ENCODE measurements at places on chromosomes 7 and 10.

DNA sequence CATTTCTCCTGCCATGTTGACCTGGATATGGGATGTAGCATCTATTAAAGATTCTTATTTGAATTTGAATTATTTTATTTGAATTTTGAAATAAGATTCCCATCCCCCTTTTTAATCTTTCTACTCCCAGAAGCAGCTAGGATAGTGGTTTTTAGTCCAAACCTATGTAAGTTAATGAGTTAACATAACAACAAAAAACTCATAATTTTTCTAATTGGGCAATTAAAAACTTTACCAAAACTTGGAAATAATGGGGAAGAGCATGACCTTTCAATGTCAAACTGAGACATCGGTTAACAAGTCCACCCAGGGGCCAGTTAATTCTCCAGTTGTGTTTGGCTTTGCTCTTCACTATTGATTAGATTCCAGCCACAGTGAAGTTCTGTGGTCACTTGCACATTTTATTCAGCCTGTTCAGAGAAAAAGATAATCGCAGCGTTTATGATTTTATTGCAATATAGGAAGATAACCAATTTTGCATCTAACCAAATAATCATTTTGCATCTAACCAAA lies 1.2 kb upstream of the FAM13C start:
- DNase-seq: no peak

- no peak for DNase-seq
Observed at GRCh38 chr10:114663626-114664025, 5.6 kb upstream of the ABLIM1 start.

DNA sequence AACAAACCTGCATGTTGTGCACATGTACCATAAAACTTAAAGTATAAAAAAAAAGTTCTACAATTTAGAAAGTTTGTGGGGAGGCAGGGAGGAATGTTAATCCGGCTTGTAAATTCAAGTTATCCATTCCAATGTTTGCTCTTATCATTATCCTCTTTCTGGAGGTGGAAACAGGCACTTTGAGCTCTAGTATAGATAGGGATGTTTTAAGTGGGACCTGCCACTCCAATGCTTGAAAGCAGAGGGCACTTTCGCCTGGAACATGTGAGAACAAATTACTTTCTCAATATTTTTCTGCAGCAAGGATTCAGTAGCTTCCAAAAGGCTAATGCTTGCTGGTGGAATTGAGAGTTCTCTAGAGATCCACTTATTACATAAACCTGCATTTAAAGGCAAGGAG lies 45.6 kb downstream of the FEZF1 start:
- DNase-seq: no peak

GRCh38 chr10:128419466-128420019 lies 293.3 kb upstream of the MKI67 start:
- DNase-seq: no peak

DNA sequence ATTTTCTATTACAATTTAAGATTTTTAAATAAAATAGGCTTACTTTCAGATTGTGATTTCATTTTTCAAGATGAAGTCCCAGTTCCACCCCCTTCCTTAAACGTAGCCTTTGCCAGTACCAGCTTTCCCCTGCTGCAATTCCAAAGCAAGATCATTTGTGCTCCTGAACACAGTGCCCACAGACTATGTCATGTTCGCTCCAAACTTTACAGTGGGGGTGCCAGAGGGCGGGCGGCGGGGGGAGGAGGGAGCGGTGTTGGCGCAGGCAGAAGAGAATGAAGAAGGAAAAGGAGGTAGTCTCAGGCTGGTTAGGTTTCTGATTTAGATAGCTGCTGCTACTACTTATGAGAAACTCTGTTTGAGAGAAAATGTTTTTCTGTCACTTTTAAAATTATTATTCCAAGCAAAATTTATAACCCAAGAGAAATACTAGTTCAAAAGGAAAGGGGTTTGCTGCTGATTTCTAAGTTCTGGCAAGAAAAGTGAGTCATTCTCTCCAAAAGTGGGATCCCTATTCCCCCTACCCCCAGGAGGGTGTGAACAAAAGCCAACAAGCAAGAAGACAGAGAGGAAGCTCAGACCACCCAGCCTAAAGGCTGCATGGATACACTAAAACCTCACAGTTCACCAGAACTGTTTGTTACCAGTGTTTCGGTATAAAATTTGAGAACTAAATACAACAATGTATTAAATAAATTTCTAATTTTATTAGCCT lies 109.6 kb downstream of the SRPK2 start:
- DNase-seq: no peak

DNA sequence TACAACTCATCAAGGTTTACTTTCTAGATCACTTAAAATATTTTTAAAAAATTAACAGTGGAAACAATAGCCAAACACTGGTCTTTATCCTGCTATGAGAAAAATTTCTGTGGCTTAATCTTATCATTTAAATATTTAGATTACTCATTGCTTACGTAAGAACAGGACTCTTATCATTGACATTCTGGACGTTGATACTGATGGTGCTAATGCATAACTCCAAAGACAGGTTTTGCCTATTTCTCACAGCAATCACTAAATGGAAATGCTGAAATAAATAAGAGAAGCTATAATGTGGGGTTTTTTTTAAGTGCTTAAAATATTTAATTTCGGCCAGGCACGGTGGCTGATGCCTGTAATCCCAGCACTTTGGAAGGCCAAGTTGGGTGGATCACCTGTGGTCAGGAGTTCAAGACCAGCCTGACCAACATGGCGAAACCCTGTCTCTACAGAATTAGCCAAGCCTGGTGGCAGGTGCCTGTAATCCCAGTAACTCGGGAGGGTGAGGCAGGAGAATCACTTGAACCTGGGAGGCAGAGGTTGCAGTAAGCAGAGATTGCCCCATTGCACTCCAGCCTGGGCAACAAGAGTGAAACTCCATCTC lies 195.0 kb downstream of the HGF start:
- DNase-seq: no peak

GRCh38 chr7:144378651-144379050 lies 23.4 kb downstream of the ARHGEF5 start:
- no peak for DNase-seq

DNA sequence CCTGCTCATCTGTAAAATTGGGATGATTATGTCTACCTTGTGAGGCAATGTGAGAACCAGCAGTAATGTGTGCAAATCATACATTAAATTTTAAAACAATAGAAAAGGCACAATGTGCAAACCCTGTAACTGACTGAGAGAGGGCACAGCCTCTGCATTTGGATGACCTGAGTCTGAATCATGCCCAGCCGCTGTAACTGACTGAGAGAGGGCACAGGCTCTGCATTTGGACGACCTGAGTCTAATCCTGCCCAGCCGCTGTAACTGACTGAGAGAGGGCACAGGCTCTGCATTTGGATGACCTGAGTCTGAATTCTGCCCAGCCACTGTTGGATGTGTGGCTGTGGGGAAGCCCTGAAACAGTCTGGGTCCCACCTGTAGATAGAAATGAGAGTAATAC lies 351.5 kb upstream of the SHH start:
- DNase-seq: no peak

DNA sequence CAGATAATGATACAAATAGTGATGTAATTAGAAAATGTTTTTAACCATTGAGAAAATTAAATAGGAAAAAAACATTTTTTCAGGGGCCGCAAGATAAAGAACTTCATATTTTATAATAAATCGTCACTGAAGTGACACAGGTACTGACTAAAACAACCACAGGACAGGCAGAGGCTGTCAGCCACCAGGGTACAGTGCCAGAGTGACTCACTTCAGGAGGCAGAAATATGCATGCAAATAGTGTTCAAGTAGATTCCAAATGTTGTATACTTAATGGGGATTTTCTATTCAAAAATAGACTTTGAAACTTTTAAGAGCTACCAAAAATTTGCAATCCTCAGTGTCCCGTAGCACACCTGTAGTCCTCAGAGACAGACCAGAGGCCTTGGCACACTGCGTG lies 68.6 kb downstream of the FRMPD2 start:
- no peak for DNase-seq

- DNase-seq: no peak
Observed at GRCh38 chr10:102994531-102995295, 76.6 kb downstream of the CNNM2 start.

DNA sequence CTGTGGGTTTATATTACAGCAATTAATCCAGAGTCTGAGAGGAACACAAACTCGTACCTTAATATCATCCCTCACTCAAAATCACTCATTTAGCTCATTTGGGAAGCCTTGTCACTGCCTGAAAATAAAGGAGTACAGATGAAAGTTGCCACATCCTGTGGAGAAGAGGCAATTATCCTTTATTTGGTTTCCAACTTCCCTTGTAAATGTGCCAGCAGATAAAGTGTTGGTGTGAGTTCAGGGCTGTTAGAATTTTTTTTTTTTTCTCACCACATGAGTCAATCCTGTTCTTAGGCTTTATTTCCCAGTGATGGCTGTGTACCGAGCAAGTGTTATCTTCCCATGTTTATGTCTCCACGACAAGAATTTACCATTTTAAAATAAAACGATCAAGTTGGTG lies 99.0 kb upstream of the SMIM30 start:
- no peak for DNase-seq

GRCh38 chr10:123669886-123670285 lies 3.7 kb downstream of the GPR26 start:
- no peak for DNase-seq

DNA sequence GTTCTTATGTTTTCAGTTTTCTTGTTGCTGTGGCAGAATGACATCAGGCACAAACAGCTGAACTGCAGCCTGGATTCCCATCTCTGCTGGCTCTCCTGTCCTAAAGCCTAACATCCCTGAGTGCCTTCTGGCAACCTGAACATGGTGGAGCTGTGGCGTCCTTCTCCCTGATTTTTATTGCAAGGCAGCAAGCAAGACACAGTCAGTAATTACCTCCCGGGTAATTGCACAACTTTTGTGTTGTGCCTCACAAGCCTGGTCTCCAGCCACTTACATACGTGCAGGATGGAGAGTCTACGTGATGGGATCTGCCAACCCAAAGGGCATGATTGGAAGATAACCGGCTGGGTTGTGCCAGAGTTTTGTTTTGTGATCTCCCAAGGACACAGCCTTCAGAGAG lies 116.1 kb upstream of the PARD3 start:
- DNase-seq: no peak

GRCh38 chr10:132058793-132059759 lies 6.7 kb upstream of the JAKMIP3 start:
- DNase-seq: no peak

- DNase-seq: no peak
Observed at GRCh38 chr10:621981-622740, 67.3 kb downstream of the DIP2C start.

GRCh38 chr10:127556916-127557315 lies 7.8 kb downstream of the NPS start:
- no peak for DNase-seq

- no peak for DNase-seq
Observed at GRCh38 chr10:71860243-71861029, 9.4 kb upstream of the PSAP start.

- no peak for DNase-seq
Observed at GRCh38 chr7:27171637-27172314, 2.3 kb downstream of the HOXA10 start.

- DNase-seq: no peak
Observed at GRCh38 chr10:73639286-73639685, 2.0 kb downstream of the MYOZ1 start.

DNA sequence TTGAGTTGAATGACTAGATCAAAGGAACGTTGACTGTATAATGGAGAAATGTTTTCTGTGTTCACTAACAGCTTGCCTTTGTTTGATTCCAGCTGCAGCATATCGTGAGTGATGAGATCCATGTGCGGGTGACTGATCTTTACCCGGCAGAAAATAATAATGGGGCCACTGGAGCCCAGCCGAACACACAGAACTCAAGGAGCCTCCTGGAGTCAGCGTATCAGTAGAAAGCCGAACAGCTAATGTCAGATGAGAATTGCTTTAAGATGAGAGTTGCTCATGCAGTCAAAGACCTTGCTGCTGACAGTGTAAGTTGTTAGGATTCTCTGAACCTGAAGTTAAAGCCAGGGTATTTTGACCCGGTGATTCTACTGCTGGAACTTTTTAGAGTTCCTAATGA lies 34.3 kb upstream of the MTPAP start:
- DNase-seq: no peak

- no peak for DNase-seq
Observed at GRCh38 chr7:131011432-131011742, 277.4 kb upstream of the KLF14 start.

DNA sequence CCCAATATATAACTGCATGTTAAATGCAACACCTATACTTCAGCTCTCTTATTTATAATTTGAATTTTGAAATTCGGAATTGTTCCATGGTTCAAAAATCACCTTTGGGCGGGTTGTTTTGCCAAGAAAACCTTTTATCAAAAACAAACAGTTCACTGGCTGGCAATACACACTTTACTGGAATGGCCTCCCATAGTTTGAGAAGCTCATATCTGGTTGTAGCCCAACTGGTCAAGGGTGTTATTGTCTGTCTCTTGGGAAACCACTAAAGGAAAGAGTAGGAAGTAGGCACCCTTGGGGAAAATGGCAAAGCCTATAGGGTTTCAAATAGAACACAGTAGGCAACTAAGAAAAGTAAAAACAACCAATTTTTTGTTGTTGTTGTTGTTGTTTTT lies 117.9 kb downstream of the HIPK2 start:
- DNase-seq: no peak

DNA sequence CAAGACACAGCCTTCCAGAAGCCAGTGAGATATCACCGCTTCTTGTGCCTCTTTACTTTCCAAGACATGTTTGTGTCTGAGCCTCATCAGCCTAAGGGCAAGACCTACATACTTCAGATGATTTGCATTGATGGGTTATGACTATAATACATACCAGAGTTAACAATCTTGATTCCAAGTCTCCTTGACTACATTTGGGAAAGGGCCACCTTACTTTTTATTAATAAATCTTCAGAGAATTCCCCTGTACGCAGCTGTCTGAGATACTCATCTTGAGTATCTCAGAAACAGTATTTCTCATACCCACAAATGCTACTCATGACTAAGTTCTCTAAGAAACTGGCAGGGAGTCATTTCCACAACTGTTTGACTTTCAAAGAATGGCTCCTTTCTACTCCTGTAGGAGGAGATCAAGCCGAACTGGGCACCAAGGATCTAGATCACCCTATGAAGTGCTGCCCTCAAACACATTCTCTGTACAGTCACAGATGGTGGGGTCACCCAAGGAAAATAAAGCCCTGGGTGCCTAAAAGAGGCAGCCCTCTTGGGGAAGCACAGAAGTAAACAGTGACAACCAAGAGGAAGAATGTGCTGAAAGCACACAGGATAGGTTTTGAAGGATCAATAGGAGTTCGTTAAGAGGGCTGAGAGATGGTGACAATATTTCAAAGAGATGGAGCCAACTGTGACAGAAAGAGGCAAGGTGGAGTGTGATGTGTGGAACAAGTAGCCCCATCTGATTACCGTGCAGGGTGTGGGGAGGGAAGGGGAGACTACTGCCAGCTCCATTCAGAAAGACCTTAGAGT lies 138.9 kb downstream of the JAZF1 start:
- no peak for DNase-seq

GRCh38 chr10:4247379-4247778 lies 462.4 kb upstream of the KLF6 start:
- no peak for DNase-seq

- no peak for DNase-seq
Observed at GRCh38 chr10:113214331-113214730, 264.3 kb downstream of the TCF7L2 start.

DNA sequence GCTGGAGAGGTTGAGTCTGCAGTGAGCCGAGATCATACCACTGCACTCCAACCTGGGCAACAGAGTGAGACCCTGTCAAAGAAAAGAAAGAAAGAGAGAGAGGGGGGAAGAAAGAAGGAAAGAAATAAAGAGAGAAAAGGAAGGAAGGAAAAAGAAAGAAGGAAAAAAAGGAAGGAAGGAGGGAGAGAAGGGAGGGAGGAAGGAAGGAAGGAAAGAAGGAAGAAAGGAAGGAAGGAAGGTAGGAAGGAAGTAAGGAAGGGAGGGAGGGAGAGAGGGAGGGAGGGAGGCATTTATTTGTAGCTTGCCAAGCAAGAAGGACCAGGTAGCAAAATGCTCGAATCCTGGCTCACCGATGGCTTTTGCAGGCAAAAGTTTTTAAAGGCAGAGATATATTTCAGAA lies 74.5 kb upstream of the BAIAP2L1 start:
- no peak for DNase-seq

Measured in germinal center (tissue), 1 donor.